Peyer's patch (tissue), 4 donors: ENCODE measurements at places on chromosomes 1 and 21.

GRCh38 chr1:68814067-68814466 is 317.2 kb upstream of the DEPDC1 start:
- no peak for DNase-seq
- H3K4me3 ChIP-seq: no peak overlapping the region
- H3K4me1 ChIP-seq: no peaks in the 10 kb centered on the region
- H3K27me3 ChIP-seq: no peaks in the 10 kb centered on the region

DNA sequence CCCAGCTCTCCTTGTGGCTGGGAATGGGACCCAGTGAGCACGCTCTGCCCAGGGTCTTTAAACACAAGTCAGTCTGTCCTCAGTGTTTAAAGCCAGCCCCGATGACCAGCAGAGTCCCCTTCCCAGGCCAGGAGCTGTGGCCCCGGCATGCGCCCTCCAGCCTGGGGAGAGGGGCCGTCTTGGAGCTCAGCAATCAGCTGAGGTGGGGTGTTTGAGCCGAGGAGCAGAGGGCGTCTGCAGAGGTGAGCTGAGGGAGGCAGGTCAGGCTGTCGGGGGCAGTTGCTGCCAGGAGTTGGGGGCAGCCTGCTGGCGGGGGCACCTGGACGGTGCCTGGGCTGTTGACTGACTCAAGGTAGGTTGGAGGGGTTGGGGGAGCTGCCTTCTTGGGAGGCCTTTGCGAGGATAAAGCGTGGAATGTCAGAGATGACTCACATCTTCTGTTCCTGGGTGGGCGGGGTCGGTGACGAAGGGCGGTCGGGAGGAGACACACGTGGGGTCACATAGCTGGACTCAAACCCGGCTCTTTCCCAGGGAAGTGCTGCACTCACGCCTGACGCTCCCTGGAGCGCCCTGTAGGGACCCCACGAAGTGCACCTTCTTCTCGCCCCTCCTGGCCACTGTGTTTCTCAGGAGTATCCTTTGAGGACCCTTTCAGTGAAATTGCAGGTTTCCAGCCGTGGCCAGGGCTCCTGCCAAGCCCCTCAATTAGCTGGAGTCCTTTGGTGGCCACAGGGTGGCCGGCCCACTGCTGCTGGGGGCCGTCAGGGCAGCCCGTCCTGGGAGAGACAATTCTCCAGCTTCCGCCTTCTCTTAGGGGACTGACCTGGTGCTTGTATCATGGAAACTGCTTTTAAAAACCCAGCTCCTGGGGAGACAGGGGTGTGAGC is 86.2 kb downstream of the SIK1 start:
- no peak overlapping the region for H3K27ac ChIP-seq
- no peaks in the 10 kb centered on the region for H3K36me3 ChIP-seq
- no peak overlapping the region for H3K4me3 ChIP-seq
- H3K27me3 ChIP-seq: no peaks in the 10 kb centered on the region
- H3K4me1 ChIP-seq: peaks cover 16% of the 10 kb centered on the region

DNA sequence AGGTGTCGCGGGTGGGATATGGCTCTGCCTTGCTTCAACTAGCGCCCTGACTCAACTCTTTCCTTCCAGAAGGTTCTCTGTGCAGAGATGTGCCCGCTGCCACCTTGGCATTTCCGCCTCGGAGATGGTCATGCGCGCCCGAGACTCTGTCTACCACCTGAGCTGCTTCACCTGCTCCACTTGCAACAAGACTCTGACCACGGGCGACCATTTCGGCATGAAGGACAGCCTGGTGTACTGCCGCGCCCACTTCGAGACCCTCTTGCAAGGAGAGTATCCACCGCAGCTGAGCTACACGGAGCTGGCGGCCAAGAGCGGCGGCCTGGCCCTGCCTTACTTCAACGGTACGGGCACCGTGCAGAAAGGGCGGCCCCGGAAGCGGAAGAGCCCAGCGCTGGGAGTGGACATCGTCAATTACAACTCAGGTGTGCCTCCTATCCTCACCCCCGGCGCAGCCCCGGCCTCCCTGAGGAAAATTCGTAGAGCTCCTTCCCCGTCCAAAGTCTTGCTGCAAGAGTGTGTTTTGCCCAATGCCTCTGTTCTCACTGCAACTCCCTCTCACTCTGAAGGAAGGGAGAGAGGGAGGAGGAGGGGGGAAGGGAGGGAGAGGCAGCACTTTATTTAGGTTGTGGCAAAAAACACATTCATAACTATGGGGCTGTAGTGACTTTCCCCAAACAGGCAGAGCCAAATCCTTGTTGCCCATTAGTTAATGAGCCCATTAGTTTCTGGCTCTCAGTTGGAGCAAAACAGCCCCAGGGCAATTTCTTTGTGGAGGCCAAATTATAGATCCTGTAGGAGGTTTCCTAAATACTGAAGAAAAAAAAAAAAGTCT is 4.3 kb downstream of the LHX9 start:
- H3K27me3 ChIP-seq: no peaks in the 10 kb centered on the region
- peaks cover 3% of the 10 kb centered on the region for H3K4me1 ChIP-seq
- peak overlapping the region; percentile 41 for H3K4me3 ChIP-seq
- no peaks in the 10 kb centered on the region for H3K36me3 ChIP-seq

GRCh38 chr21:14452031-14452726 is 69.2 kb upstream of the HSPA13 start:
- no peak overlapping the region for H3K4me3 ChIP-seq
- H3K4me1 ChIP-seq: no peaks in the 10 kb centered on the region
- DNase-seq: no peak
- H3K27ac ChIP-seq: no peak overlapping the region

- no peaks in the 10 kb centered on the region for H3K36me3 ChIP-seq
- no peaks in the 10 kb centered on the region for H3K4me1 ChIP-seq
- no peak overlapping the region for H3K4me3 ChIP-seq
- no peaks in the 10 kb centered on the region for H3K27me3 ChIP-seq
Measured at GRCh38 chr1:65179148-65179547, 31.1 kb downstream of the AK4 start.
